ENCODE measurements at places on chromosomes 16 and 17.

DNA sequence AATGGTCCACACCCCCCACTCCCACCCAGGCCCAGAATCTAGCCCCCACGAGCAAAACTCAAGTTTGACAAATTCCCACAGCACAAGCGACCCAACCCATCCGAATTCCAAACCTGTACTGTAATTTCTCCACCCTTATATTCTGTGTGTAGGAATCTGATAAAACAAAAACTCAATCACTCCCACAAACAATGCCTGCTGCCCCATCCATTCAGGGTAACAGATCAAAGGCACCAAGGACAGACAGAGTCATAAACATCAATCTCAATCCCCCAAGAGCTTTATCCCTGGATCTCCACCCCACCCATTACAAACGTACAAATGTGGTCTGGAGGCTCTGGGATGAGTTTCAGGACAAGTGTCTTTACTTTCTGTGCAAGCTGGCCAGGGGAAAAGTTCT, 157.8 kb downstream of the AXIN2 start:
- no peak for DNase-seq

GRCh38 chr17:14366199-14366598, 65.3 kb downstream of the HS3ST3B1 start:
- no peak for DNase-seq

GRCh38 chr16:2053897-2054296, 6.1 kb downstream of the TSC2 start:
- no peak for DNase-seq

GRCh38 chr16:31354394-31355291, at the start of gene ITGAX:
TSS of gene ITGAX (plus strand) at chr16:31355176. CDS start at chr16:31355255, 79 bp downstream.
- no peak for DNase-seq

DNA sequence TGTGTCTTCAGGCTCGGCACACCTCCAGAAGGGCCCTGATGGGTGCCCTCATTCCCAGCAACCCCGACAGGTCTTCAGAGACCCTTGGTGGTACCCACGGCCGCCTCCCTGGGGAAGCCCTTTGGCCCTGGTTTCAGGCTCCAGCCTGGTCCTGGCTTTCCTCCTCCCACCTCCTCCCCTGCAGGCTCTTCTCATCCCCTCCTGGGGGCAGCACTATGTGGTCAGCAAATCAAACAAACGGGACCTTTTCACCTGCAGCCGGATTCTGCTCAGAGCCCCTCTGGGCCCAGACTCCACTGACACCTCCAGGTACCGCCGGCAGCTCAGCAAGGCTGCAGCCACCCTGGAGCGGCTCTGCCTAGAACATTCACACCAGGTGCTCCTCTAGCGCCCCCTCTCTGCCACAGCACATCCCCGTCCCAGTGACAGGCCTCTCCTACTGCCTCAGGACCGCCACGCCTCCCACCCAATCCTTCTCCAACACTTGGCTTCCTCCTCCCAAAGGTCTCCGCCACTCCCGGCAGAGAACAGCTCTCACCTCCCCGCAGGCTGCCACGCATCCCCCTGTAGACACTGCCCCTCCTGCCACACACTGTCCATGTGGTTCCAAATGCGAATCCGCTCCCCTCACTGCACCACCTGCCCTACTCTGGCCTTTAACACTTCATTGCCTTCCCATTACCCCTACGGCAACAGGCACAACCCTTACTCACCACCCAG, 12.0 kb downstream of the CORO7 start:
- peak; percentile 21 for DNase-seq

GRCh38 chr17:55567240-55568214, 56.3 kb upstream of the SMIM36 start:
- no peak for DNase-seq

- no peak for DNase-seq
Measured at GRCh38 chr16:11833951-11834695, 17.2 kb downstream of the RSL1D1 start.

- no peak for DNase-seq
Measured at GRCh38 chr16:68470461-68471150, 22.3 kb upstream of the SMPD3 start.

DNA sequence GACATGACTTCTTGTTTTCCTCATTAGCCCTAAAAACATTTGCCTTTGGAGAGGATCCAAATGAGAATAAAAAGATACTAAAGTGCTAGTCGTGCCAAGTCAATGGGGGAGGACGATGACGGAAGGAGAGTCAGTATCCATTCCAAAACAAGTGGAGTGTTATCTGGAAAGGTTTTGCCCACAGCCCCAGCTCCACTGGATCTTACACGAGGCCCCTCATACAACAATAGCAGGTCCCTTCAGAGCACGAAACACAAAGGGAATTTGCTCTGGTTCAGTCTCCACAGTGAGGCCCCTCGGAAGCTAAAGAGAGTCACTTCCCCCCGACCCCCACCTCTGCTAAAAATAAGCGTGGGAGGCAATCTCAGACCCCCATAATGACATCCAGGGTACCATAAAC, 496.9 kb upstream of the ZFHX3 start:
- no peak for DNase-seq

DNA sequence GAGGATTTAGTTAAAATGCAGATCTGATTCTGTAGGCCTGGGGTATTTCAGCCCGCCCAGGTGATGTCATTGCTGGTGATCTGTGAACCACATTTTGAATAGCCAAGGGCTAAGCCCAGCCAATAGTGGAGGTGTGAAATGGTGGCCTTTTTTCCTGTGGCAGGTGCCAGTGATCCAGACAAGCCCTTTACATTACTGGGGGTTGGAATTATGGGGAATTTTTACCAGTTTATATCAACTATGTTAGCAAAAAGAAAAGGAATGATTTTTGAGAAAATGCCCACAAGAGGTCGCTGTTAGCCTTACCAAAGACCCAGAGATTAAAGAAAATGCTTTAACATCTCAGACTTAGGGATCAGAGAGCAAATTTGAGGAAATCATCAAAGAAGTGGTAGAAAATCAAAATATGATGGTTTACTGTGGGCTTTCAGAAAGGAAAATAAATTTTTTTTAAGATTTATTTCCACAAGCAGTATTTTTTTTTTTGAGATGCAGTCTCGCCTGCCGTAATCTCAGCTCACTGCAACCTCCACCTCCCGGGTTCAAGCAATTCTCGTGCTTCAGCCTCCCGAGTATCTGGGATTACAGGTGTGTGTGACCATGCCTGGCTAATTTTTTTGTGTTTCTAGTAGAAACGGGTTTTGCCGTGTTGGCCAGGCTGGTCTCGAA, 3.9 kb downstream of the VPS35L start:
- DNase-seq: peak; percentile 48

DNA sequence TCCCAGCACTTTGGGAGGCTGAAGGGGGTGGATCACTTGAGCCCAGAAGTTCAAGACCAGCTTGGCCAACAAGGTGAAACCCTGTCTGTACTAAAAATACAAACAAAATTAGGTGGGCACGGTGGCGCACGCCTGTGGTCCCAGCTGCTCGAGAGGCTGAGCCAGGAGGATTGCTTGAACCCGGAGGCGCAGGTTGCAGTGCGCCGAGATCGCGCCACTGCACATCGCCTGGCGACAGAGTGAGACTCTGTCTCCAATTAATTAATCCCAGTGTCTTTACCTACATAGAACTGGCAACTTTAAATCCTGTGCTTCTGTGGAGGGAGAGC, 1.5 kb upstream of the ELOB start:
- no peak for DNase-seq

DNA sequence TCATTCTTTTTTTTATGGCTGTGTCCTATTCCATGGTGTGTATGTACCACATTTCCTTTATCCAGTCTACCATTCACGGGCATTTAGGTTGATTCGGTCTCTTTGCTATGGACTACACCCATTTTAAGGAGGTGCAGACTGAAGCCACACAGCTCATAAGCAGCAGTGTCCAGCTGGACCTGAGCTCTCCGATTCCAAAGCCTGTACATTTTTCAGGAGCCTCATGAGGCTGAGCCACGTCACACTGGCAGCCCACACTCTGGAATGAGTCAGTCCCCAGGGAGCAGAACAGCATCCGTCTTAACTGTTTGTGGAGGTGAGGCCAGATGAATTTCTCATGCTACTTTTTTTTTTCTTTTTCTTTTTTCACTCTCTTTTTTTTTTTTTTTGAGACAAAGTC, 116.1 kb downstream of the C16orf95 start:
- no peak for DNase-seq

DNA sequence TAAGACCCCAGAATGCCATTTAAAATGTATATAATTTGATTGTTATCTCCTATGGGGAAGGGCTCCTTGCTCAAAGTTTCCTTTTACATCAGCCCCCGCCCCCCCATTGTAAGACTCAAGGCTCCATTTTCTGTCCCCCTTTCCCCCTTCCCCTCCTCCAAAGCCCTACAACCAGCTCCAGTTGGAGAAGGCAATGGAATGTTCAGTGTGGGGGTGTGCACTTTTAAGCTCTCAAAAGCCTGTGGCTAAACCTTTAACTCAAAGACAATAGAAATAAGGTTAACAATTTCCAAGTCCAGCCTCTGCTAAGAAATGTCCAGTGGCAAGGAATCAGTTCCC, 114.7 kb downstream of the NOG start:
- DNase-seq: no peak

GRCh38 chr17:17710728-17711541, 29.7 kb downstream of the RAI1 start:
- no peak for DNase-seq

GRCh38 chr17:10702574-10702973, 5.2 kb downstream of the ADPRM start:
- DNase-seq: no peak

- DNase-seq: no peak
Measured at GRCh38 chr17:52823155-52823554, 664.6 kb upstream of the CA10 start.

- DNase-seq: no peak
Measured at GRCh38 chr17:73791631-73792030, 147.4 kb upstream of the SDK2 start.

- DNase-seq: no peak
Measured at GRCh38 chr17:61806936-61807335, 56.4 kb downstream of the BRIP1 start.

GRCh38 chr16:17152311-17152710, 318.4 kb downstream of the XYLT1 start:
- DNase-seq: no peak

DNA sequence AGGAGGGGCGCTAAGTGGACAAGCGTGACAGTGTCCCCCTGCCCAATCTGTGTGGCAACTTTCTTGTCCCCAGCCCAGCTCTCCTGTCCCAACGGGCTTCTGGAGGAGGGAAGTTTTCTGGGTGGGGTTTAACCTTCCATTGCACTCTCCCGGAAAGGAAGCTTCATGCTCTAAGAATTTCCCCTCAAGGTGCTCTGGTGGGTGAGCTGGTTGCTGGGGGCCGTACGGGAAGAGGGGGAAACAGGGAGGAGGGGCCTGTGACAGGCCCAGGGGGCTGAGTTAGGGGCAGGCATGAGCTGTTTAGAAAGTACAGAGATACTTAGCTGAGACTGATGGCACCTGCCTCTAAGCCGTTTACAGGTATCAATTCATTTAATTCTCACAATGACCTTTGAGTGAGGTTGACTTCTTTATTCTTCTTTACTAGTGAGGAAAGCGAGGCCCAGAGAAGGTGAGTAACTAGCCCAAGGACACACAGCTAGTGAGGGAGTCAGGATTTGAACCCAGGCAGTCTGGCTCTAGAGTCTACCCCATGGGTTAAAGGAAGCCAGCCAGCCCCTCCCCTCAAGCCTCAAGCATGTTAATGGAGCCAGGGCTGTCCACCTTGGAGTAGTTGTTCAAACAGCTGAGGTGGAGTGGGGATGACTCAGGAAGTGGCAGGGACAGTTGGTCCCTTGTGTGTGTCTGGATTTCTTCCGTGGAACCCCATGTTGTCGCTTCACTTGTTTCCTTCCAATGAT, 18.9 kb downstream of the ADGRG1 start:
- DNase-seq: no peak

GRCh38 chr17:300881-301280, 51.7 kb downstream of the RPH3AL start:
- DNase-seq: no peak

GRCh38 chr17:51720439-51720838, 438.1 kb downstream of the CA10 start:
- no peak for DNase-seq

- DNase-seq: no peak
Measured at GRCh38 chr17:67051155-67051538, 6.8 kb downstream of the CACNG1 start.

- DNase-seq: no peak
Measured at GRCh38 chr17:49567104-49567521, 8.6 kb upstream of the NXPH3 start.

- peak; percentile 85 for DNase-seq
Measured at GRCh38 chr17:38704606-38705522, at the start of gene MLLT6. TSS of gene MLLT6 (plus strand) at chr17:38705273. CDS start at chr17:38705633, 360 bp downstream.

DNA sequence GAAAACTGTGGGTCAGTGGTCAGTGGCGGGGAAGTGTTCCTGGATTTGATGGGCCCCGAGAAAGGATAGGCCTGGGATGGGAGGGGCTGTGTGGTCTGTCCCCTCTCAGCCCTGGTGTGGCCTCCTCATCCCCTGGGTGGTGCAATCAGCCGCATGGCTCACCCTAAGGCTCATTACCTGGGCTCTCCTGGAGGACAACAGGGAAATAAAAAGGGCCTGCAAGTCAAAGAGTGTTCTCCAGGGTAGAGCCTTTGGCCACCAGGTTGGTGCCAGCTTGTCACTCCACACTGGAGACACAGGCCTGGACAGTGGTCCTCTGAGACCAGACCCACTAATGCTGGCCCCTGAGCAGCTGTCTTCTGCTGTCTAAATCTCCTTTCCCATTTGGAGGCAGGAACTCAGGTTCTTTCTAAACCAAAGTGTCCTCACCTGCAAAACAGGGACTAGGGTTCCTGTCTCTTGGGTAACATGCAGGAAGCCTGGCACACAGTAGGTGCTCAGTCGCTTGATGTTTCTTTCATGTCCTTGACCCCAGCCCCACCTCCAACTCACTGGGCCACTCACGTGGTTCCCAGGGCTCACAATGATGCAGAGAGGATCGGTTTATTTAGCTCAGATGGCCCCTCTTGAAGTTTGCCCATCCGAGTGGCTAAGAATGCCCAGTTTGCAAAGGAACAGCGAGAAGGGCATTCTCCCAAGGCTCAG, 2.4 kb downstream of the NDRG4 start:
- no peak for DNase-seq

DNA sequence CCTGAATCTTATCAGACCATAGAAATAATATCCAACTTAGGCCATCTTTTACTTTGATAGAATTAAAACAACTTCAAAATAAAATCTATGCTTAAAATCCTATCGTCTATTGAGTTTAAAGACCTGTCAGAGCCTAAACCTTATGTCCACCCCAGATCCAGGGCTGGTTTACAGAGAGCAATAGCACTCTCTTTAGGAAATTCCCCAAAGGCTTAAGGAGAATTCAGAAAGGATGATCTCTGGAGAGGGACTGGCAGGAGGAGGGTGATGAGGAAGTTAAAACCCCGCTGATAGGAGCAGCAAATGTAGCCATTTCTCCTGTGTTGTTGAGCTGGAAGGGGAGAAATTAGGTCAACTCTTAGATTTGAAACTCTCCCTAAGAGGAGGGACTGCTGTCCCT, 175.3 kb downstream of the HS3ST4 start:
- DNase-seq: no peak

Measured in NCI-H345 (cell line).